ENCODE measurements at places on chromosomes 4 and X.

- DNase-seq: no peak
Observed at GRCh38 chr4:188989371-188989770, 850.1 kb downstream of the TRIML1 start.

DNA sequence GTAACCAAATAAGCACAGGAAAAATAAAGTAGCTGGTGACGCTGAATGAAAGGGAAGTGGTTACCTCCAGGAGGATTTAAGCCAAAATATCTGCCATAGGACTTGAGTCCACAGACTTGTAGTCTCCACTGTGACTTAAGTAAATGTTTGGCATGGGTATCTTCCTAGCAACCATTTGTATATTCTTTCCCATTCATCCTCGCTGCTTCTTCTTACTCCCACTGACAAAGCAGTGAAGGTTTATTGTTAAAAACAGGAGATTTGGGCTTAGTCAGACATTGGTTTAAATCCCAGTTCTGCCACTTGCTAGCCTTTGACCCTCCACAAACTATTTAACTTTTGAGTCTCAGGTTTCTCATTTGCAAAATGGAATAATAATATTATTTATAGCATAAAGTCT lies 22.3 kb downstream of the COL4A6 start:
- DNase-seq: no peak

- no peak for DNase-seq
Observed at GRCh38 chr4:77872723-77873445, 10.3 kb downstream of the MRPL1 start.

- DNase-seq: no peak
Observed at GRCh38 chr4:138911909-138912703, 103.5 kb upstream of the NOCT start.

- no peak for DNase-seq
Observed at GRCh38 chrX:108245462-108245861, 153.9 kb downstream of the ATG4A start.

DNA sequence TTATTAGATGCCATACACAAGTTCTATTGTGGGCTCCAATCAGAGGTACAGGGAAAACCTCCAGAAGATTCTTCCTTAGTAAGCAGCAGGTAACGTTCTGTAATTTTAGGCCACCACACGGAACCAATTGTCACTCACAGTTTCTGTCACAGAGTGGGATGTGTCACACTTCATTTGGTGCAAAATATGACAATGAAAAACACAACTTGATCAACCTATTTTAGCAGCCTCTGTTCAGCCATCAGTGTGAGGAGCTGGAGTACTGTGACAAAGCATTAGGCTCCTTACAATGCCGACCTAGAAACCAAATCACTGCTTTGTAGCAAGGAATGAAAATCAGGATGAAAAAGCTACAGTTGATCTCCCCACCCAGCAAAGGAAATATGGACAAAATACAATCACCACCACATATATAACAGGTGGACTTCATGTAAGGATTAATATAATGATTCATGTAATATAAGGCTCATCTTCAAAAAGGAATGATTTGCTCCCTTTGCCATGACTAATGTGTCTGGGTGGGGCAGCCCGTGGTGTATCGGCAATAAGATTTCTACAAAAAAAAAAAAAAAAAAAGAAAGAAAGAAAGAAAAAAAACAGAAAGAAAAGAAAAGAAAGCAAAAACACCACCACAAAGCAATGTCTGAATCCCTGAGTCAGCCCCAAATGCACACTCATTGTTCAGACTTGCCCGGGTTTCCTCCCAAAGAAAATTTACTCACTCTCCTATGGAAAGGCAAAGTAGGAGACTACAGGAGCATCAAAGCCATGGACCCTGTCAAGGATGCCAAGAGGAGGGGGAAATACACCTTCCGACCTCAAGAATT lies 36.0 kb downstream of the SLC9A7 start:
- no peak for DNase-seq

- DNase-seq: no peak
Observed at GRCh38 chr4:84480082-84480481, 19.0 kb downstream of the NKX6-1 start.

GRCh38 chr4:138190452-138190858 lies 51.7 kb downstream of the SLC7A11 start:
- no peak for DNase-seq

DNA sequence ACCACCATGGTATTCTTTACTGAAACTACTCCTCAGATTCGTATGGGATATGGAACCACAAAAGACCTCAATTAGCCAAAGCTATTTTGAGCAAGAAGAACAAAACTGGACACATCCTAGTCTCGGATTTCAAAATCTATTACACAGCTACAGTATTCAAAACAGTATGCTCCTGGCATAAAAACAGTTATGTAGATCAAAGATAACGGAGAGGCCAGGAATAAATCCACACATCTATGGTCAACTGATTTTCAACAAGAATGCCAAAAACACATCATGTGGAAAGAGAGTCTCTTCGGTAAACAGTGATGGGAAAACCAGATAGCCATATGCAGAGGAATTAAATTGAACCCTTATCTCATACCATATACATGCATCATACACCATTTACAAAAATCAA lies 155.3 kb downstream of the SPCS3 start:
- no peak for DNase-seq

DNA sequence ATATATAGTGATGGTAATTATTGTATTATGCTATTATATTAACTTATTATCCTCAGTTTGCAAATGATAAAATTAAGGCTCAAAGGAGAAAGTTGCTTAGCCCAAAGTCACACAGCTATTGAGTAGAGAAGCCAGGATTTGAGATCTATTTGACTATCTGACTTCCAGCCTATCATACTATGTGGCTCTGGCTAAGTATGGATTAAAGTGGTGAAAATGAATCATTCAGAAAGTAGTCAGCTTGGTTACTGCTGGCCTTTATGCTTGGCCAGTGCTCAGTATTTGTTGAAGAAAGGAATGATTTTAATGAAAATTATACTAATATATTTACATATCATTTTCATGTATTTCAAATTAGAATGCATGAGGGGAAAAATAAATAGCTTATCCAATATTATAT lies 219.8 kb downstream of the SHROOM3 start:
- no peak for DNase-seq

GRCh38 chr4:111934314-111934713 lies 210.9 kb upstream of the FAM241A start:
- DNase-seq: no peak

Data from CD4-positive, alpha-beta T cell treated with Interleukin-1 beta for 1 hour (primary cell).